ENCODE measurements at places on chromosomes 6 and 20.

DNA sequence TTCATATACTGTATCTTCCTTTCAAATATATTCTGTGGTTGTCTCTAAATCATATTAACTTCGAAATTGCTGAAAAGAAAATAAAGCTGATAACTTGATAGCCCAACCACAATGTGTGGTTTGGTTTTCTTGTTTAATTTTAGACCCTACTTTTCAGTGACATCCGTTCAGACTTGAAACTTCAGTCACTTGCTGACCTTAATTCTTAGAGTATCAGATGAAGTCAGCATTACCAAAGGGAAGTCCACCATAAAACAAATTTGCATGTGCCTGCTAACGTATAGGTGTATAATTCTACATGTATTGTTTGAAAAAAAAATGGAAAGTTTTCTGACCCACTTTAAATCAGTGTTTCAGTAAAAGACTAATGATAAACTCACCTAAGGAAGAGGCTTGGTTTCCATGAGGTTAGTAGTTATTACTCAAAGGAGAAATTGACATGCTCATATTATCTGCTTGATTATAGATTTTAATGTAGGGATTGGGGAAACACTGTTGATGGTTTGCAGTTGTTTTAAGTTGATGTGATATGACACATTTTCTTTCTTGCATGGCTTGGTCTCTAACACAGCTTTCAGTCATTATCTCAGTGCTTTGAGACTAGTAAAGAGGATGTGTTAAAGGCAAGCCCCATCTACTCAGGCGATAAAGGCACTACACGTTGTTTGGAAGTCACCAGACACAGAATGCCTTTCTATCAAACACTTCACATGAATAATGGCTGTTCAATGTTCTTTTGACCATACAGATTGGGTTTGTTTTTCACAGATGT, 5.2 kb upstream of the IL17A start:
- DNase-seq = no peak

DNA sequence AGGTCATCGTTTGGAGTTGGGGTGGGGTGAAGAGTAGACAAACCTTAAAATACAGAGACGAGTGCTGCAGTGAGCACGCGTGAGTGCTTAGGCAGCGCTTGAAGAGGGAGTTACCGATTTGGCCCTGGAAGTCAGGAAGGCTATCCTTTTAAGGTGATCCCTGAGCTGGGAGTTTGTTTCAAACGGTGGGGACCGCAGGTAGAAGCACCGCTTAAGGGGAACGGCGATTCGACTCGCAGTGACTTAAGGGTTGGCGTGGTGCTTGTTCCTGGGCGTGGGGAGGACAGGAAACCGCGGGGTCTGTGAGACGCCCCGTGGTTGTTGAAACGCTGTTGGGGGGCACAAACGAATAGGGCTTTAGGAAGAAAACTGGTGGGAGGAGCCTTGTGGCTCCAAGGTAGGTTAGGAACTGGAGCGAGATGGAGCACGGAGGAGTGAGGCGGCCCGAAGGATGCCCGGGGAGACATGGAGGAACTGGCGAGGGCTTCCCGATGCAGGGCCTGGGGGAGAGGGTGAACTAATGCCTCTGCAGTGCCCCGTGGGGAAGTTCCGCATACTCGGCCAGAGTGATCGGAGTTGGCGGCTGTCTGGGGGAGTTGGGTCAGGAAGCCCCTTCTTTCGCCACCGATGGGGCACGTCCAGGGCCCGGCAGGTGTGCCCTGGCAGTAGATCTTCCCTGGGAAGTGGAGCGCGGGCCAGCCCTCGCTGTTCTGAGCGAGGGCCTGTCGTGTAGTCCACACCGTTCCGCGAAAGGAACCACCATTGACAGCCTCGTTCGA, 1.3 kb upstream of the CDYL start:
- DNase-seq = no peak

- no peak for DNase-seq
These were observed 16.6 kb upstream of the SCUBE3 start for GRCh38 chr6:35197196-35197595.

GRCh38 chr6:63496361-63496804, 75.9 kb upstream of the LOC128125822 start:
- no peak for DNase-seq

Data from GM19239 (cell line).